ENCODE measurements at places on chromosomes 2 and 18.

GRCh38 chr18:9616049-9616448, 1.7 kb upstream of the PPP4R1 start:
- no peak for DNase-seq

- DNase-seq = no peak
Measured at GRCh38 chr2:237355701-237356100, 58.3 kb downstream of the COL6A3 start.

DNA sequence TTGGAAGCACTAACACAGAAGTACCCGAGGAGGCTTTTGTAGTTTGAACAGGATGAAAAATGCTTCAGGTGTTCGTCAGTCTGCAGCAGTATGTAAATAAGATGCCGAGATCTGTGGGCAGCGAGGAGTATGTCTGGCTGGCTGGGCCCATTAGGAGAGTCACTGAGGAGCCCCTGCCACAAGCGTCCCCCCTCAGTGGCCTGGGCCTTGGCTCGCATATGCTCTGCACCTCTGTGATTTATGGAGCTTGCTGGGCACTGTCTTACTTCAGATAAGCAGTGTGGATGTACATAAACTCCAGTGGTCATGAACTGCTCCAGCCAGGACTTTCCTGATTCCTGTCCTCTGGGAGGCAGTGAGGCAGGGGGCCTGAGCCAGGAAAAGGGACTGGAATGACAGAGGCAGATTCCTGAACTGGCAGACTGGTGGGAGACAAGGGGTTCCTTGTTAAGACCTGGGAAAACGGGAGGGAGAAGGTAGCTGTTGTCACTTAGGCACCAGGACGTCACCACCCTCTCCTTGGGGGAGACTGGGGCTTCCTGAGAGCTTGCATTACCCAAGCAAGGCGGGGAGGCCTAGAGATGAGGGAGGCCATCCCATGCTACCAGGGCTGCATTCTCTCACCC, 46.0 kb downstream of the CELF4 start:
- no peak for DNase-seq

DNA sequence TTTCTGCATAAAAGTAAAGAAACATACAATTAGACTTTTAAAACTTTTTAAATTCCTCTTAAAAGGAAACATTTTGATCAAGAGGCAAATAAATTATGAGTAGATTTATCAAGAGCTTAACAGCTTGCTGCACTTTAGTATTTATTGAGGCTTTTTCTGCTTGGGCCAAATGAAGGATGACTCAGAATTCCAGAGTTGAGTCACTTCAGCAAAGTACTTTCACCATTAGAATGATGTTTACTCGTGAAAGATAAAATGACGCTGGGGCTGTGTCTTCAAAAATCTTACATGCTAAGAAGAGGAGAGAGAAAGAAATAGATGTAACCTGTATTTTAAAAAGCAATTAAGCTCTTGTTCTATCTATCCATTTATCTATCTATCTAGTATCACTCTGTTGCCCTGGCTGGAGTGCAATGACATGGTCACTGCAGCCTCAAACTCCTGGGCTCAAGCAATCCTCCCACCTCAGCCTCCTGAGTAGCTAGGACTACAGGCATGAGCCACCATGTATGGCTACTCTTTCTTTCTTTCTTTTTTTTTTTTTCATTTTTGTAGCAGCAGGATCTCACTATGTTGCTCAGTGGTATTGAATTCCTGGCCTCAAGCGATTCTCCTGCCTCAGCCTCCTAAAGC, 75.3 kb upstream of the RIOK3 start:
- DNase-seq = no peak

DNA sequence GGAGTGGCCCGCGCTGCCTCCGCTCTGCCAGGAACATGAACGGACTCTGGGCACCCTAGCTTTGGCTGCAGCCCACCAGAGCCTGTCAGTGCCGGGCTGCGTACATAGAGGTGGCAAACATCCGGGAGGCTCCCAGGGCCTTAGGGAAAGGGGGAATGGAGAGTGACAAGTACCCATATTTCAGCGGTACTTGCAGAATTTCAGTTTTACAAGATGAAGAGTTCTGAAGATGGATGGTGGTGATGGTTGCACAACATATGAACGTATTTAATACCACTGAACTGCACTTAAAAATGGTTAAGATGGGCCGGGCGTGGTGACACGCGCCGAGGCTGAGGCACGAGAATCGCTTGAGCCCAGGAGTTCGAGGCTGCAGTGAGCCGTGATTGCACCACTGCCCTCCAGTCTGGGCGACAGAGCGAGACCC, 873 bp downstream of the MTHFD2 start:
- no peak for DNase-seq

DNA sequence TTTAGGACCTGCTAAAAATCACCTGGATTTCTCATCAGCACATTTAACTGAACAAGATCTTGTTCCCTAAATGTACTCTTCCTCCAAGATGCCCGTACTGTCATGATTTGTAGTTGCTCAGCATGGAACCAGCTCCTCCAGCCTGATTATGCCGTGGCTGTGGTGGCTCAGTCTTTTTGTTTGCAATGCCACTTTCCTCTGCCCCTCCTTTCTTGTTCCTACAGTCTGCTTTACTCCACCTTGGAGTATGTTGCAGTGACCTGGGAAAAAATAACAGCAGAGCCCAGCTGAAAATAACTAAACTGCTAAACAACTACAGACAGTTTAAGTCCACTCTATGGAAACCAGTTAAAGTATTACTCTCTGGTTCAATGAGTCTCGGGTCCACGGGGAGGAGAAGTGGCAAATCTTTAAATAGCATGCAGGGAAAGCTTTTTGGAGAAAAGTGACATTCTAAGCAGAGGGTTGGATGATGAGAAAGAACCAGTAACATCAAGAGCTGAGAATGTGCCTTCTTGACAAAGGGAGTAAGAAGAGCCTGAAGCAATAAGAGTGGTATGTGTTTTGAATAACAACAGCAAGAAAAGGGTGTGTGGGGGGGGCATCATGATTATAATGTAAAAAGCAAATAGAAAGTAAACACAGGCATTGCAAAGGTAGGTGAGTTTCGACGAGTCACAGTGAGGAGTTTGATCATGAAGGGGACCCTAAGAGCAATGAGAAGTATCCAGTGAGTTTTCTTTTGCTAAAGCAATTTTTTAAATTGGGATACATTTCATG, 225.7 kb downstream of the TMX3 start:
- DNase-seq = no peak

DNA sequence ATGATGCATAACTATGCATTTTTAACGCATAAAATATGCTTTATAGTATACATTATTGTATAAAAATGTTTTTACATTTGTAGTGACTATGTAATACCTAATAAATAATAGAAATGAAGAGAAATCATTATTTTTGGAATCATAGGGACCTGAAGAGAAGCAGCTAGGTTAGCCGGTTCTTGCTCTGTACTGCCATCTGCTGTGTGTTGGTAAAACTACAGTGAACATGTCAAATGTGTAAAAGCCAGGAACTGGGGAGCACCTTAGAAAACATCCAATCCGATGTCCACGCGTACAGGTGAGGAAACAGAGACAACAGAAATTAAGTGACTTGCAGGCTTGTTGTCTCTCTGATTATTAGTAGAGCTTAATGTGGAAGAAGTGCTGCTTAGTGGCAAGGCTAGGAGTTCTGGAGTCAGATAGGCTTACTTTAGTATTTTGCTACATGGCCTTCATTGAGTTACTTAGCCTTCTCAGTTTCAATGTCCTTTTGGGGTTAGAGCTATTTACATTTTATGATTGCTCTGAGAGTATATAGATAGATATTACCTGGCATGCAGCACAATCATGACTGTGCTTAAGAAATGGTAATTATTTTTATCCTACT, 386.5 kb downstream of the DLGAP1 start:
- DNase-seq = no peak

DNA sequence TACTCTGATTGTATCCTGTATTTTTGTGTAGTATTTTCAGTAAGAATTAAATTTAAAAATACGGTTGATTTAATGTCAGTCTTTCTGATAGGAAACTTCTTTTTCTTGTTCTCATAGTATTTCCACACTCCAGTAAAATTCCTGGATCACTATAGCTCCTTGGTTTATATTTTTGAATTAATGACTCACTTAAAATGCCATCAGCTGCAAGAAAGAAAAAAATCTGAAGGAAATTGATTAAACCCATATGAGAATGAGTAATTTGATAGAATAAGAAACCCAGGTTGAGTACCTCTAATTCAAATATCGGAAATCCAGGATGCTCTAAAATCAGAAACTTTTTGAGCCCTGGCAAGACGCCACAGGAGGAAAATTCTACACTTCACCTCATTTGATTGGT, 186.8 kb upstream of the RND3 start:
- DNase-seq = no peak

DNA sequence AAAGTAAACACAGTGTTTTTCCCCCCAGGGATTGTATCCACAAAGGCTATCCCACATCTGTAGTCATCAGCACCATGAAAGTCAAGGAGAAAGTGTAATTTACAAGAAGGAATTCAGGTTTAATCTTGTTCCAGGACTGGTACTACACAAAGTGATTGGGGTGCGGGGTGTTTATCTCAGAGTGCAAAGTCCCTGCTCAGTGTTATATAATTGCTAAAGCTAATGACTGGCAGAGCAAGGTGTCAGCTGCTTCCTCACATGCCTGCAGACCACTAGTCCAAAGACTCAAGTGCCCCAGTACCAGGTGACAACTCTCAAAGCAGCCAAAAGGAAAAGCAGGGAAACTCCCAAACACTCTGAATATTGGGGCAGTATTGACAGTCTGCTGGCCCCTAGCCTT, 40.4 kb upstream of the PDCL3 start:
- DNase-seq = no peak

All from stimulated activated CD8-positive, alpha-beta memory T cell treated with anti-CD3 and anti-CD28 coated beads, Interleukin-15, amount 100 ng/mL, for 1 hour (primary cell).